ENCODE measurements at places on chromosomes 4 and X. TPM values are rescaled to one million over a fixed set of nuclear protein-coding genes. Genes with fewer than 3 reads are reported as not detected.

The EFNB1 gene
- total RNA-seq = 4.9 TPM

The CC2D2A gene
- not detected for total RNA-seq

The CYP4V2 gene
- total RNA-seq = 45.5 TPM

- DNase-seq = no peak
- H3K36me3 ChIP-seq = no peaks in the 10 kb centered on the region
- no peak overlapping the region for H3K27ac ChIP-seq
- H3K27me3 ChIP-seq = no peaks in the 10 kb centered on the region
These were observed 182.7 kb downstream of the PPARGC1A start for GRCh38 chr4:23706972-23707651.

GRCh38 chr4:119946359-119946758 lies 120.3 kb downstream of the MAD2L1 start:
- H3K27ac ChIP-seq = no peak overlapping the region
- H3K36me3 ChIP-seq = no peaks in the 10 kb centered on the region
- DNase-seq = no peak
- no peaks in the 10 kb centered on the region for H3K4me1 ChIP-seq
- H3K4me3 ChIP-seq = no peak overlapping the region

DNA sequence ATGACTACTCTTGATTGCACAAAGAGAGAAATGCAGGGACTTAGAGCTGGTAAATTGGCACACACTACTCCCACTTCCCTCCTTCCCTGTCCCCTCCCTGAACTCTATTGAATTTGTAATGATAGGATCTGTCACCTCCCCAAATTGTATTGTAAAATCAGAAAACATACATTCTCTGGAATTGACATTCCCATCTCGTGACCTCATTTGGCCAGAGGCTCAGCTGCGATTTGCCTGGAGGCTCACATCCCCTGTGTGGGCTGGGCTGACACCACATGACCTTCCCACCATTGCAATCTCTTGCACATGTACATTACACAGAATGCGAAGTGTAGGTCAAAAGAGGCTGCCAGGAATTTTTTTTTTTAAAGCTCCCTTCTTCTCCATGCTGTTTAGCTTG lies 172.1 kb downstream of the MID1IP1 start:
- H3K27me3 ChIP-seq = no peaks in the 10 kb centered on the region
- no peaks in the 10 kb centered on the region for H3K36me3 ChIP-seq
- no peak overlapping the region for H3K27ac ChIP-seq
- no peak overlapping the region for H3K4me3 ChIP-seq
- H3K4me1 ChIP-seq = no peaks in the 10 kb centered on the region

DNA sequence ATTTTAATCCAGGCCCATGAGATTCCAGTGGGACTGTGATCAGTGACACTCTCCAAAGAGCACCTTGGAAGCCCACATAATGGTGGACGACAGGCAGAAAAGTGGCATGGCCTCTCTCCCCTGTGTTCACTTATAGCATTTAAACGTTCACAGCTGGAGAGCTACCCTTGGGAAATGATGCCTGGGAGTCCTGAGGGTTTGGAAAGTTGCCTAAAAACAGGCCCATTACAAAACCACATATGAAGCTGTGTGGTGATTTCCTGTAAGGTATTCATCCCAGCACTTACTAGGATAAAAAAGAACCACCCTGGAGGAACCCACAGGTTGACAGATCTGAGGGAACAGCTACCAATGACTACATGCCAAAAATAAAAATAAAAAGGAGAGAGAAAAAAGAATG lies 193.2 kb downstream of the RASL11B start:
- H3K4me3 ChIP-seq = no peak overlapping the region
- no peaks in the 10 kb centered on the region for H3K27me3 ChIP-seq
- H3K4me1 ChIP-seq = no peaks in the 10 kb centered on the region
- H3K27ac ChIP-seq = no peak overlapping the region
- H3K36me3 ChIP-seq = no peaks in the 10 kb centered on the region

DNA sequence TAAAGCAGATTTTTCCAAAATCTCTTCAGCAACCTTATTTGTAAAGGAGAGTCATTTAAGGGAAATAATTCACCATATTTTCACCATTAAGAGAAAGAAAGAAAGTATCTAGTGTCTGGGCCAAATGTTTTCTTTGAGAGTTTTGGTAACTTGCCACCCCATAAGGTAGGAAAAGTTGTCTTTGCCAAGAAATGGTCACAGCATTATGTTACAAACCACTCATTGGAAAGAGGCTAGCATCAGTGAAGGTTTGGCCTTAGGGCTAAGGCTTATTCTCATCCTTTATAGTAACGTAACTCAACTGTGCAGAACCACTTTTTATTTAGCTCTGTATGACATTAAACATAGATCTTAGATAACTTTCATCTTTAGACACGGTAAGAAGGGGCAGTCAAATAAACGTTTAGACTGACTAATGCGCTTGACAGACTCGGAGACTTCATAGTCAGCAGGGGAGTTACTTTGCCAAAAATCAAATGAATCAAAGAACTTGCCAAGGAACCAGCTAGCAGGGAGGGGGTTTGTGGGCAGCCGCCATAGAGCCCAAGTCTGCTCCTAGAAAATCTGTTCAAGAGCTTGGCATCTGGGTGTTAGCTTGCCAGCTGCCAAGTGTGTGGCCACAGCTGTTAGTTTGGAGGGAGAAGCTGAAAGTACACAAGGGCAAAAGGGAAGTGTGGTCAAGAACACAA lies 182.8 kb upstream of the GRID2 start:
- no peaks in the 10 kb centered on the region for H3K27me3 ChIP-seq
- H3K27ac ChIP-seq = no peak overlapping the region

Data from CD4-positive, alpha-beta memory T cell (primary cell).